ENCODE measurements at places on chromosomes 4 and X.

GRCh38 chr4:89277412-89277811, 30.2 kb downstream of the GPRIN3 start:
- DNase-seq, result peak; percentile 34

DNA sequence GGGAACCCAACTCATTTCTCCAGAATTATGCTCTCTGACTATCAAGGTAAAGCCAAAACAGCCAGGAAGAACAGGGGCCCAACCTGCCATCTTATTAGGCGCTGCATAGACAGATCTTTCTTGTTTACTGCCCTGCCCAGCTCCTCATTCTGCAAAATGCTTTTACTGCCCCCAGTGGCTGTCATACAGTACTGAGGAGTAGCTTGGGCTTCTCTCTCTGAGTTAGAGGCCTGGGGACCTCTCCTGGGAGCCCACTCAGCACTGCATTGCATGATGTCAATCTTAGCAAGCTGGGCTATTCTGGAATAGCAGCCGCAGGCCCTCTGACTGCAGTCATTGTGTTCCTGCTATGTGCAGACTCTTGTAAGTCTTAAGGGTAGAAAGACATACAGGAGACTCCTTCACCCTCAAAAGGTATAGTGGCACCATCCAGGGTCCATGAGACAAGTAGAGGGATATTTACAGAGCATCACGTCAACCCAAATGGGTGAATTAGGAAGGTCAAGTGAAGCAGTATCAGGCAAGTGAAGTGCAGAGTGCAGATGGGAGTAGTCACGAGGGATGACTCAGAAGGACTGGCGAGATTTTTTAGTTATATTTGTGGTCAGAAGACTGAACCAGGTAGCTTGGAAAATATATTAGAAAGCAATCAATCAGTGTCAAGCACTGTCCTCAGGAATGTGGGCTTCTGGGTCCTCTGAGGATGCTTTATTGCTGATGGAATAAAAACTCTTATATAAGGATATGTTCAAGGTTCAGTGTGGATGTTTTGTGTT, 294.1 kb upstream of the SFRP2 start:
- peak; percentile 6 for DNase-seq

- DNase-seq, result peak; percentile 23
These were observed 71.6 kb downstream of the RASL11B start for GRCh38 chr4:52933738-52934137.

DNA sequence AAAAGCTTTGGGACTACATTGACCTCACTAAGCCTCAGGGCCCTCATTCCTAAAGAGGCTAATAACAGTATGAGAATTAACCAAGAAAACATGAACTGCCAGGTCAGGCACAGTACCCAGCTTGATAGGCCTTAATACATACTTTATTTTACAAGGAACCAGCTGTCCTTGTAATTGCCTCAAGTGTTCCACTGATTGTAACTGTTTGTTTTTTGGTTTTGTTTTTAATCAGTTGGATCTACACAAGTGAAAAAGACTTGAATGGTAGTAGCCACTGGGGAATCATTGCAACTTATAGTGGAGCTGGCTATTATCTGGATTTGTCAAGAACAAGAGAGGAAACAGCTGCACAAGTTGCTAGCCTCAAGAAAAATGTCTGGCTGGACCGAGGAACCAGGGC, 35.6 kb downstream of the PKD2 start:
- no peak for DNase-seq

DNA sequence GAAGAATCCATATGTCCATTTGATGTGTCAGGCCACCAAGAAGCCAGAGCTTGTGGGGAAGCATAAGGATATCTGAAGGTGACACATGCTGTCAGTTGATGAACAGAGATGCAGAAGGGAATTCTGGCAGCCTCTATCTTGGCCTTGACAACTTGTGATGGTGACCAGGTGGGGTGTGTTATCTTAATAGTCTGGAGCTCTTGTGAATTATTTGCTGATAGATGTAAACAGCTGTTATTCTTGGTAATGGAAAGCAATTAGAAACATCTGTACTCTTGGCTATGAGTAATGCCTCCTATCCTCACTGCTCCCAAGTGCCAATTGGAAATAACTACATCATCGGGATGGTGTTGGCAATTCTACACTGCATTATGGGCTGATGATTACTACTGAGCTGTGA, 51.9 kb downstream of the NAA11 start:
- no peak for DNase-seq

DNA sequence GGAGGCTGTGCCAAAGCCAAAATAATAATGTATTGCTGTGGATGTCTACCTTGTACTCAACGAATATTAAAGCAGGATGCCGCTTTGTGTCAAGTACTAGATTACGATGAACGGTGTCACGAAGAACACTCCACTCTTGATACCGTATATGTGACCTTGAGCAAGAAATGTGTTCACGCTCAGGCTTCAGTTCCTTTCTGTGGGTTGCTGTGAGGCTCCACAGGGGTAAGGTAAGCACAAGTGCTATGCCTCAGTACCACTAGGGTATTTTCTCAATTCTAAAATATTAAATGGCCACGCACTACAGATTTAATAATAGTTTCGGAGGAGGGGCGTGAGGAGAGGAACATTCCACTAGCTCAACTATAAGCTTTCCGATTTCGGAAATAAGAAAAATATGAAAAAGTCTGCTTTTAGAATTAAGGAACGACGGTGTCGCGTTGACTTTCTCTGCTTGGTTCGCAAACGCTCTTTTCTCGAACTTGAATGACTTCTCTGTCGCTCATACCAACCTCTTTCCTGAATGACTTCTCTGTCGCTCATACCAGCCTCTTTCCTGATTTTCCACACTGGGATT, 607 bp upstream of the SCOC start:
- peak; percentile 12 for DNase-seq

GRCh38 chr4:83281307-83281706, 3.3 kb downstream of the COQ2 start:
- DNase-seq, result no peak

DNA sequence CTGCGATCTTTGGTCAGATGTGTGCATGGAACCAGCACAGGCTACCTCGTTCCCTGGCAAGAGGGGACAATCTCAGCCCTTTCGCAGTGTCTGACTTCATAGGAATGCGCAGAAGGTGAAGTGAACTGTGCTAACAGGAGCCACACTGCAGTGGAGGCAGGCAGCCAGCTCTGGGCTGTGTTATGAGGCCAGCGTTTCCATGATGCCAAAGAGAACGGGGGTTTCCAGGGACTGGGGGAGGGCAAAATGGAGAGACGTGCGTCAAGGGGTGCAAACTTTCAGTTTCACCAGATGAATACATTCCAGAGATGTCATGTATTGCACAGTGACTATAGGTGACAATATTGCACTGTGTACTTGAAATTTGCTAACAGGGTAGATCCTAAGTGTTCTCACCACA, 30.4 kb downstream of the CLDN34 start:
- DNase-seq, result no peak

DNA sequence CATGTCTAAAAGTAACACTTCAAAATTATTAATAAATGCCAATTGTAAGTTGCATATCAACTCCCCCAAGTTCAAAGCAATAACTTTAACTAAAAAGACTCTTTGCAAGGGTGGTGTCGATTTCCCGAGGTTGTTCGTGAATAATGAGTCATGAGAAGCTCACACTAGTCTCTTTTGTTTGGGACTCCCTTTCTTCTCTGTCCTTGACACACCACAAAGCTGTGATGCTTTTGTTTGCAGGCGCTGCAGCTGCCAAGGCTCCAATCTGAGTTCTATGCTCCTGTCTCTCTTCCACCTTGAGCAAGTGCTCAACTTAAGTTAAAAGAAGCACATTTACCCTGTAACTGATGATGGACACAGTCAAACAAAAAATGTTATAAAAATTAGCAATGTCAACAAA, 65.9 kb downstream of the FAT1 start:
- no peak for DNase-seq

DNA sequence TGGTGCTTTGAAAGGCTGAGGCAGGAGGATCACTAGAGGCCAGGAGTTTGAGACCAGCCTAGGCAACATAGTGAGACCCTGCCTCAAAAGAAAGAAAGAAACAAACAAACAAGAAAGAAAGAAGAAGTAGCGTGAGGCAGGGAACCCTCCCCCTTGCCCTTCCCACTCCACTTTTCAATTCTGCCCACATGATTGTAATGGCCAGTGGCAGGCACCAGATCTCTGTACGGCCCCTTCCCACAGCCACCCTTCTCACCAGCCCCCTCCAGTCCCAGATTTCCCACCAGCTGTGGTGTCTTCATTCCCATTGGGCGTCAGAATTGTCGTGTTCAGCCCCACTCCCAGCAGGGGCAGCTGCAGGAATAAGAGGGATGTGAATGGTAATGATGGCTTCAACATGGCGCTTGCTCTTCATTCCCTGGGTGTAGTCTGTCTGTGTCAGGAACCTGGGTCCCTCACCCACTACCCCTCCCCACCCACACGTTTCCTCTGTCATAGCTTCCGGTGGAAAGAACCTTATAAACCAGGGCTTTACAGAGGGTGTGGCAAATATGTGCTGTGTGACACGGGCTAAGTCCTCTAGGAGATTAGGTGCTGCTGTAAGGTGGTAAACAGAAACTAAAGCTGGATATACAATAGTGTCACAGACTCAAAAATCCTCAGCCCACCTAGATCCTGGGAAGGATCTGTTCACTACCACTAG, at the start of gene IL2RG:
IL2RG (minus strand) TSS at position 437 of the 703 bp plus-strand sequence; CDS start at position 399, 38 bp downstream.
- DNase-seq, result no peak

- DNase-seq, result peak; percentile 82
These were observed 161.2 kb downstream of the EFNB1 start for GRCh38 chrX:68989865-68990606.

GRCh38 chr4:142130666-142131065, 494.3 kb downstream of the IL15 start:
- no peak for DNase-seq

- no peak for DNase-seq
These were observed 858.9 kb upstream of the PCDH7 start for GRCh38 chr4:29861307-29861706.

All from AG10803 (cell line).